ENCODE measurements at places on chromosomes 4 and X. TPM values are rescaled to one million over a fixed set of nuclear protein-coding genes. Genes with fewer than 3 reads are reported as not detected.
A peak's percentile ranks its signal among the peaks of the same experiment; 100 is the strongest.

Gene MAGEA2B
- not detected for total RNA-seq

DNA sequence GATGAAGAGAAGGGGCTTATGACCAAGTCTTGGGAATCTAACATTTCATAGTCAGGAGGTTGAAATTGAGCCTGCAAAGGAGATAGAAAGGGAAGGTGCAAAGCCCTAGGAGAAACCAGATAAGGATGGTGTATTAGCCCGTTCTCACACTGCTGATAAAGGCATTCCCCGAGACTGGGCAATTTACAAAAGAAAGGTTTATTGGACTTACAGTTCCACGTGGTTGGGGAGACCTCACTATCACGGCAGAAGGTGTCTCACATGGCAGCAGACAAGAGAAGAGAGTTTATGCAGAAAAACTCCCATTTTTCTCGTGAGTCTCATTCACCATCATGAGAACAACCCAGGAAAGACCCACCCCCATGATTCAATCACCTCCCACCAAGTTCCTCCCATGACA, 129.5 kb upstream of the LNX1 start:
- H3K4me3 ChIP-seq = no peak overlapping the region
- H3K36me3 ChIP-seq = no peaks in the 10 kb centered on the region
- H3K4me1 ChIP-seq = no peaks in the 10 kb centered on the region
- no peak for DNase-seq

DNA sequence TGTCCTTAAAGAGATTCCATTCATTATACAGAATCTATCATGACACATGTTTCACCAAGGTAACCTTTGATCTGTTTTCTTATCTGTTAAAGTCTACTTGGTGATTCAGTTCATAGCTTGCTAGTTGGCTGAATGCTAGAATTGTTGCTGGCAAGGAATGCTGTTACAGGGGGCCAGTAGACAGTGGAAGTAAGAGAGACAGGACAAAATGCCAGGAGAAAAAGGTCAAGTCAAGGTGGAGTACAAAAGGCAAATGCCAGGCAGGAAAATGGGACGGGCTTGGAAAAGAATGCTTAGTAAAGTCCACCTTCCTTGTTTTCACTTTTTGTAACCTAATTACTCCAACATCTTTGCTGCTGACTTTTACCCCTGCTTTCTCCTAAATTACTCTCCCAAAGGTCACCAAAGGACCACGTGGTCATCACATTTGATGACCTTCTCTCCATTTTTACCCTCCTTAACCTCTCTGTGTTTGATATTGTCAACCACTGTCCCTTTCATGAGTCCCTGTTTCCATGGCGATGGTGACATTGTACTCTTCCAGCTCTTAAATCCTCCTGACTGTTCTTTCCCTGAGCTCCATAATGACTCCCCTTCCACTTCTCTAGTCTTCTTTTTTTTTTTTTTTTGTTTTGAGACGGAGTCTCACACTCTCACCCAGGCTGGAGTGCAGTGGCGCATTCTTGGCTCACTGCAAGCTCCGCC, 24.5 kb upstream of the TAPT1 start:
- H3K4me1 ChIP-seq = peaks cover 8% of the 10 kb centered on the region
- H3K36me3 ChIP-seq = peaks cover 33% of the 10 kb centered on the region
- no peaks in the 10 kb centered on the region for H3K27me3 ChIP-seq

DNA sequence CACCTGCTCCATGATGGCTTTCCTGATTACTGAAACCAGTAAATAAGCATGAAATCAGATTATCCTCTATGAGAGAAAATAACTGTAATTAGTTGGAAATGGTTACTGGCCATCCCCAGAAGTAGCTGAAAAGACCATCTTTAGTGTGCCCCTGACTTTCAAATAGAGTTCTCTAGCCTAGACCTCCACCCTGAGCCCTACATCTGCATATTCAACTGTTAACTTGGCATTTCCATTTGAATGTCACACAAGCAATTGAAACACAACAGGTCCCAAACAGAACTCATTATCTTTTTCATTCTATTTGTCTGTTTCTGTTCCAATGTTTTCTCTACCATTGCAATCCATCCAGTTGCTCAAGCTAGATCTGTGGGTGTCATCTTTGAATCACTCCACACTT, 952.3 kb downstream of the RPA4 start:
- H3K27me3 ChIP-seq = no peaks in the 10 kb centered on the region
- H3K27ac ChIP-seq = no peak overlapping the region
- H3K4me3 ChIP-seq = no peak overlapping the region
- DNase-seq = no peak
- H3K4me1 ChIP-seq = no peaks in the 10 kb centered on the region

Gene AFP
- not detected for total RNA-seq

GRCh38 chr4:13920901-13921300, 293.4 kb upstream of the BOD1L1 start:
- no peaks in the 10 kb centered on the region for H3K36me3 ChIP-seq
- H3K4me3 ChIP-seq = no peak overlapping the region
- no peaks in the 10 kb centered on the region for H3K4me1 ChIP-seq
- H3K27me3 ChIP-seq = no peaks in the 10 kb centered on the region
- no peak overlapping the region for H3K27ac ChIP-seq

DNA sequence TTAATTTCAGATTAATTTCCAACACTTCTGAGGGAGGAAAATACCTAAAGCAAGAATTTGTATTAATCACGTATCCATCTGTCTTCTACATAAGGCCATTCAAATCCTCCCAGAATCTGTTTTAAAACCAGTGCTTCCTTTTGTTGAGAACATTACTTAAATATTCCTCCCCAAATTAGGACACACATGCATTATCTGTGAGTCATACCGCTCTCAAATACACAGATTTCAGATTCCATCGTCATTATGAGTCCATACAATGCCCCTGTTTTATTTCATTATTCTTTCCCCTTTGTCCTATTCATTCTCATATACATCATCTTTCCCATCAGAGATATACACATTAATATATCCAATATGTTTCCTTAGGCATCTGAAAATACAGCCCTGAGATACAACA, 57.3 kb upstream of the PRSS12 start:
- no peak overlapping the region for H3K4me3 ChIP-seq
- DNase-seq = no peak
- H3K36me3 ChIP-seq = no peaks in the 10 kb centered on the region
- H3K4me1 ChIP-seq = no peaks in the 10 kb centered on the region
- H3K27me3 ChIP-seq = peaks cover 6% of the 10 kb centered on the region

Gene PRDM8
- total RNA-seq = 3.2 TPM

Gene C4orf36
- not detected for total RNA-seq

GRCh38 chr4:12778706-12779105, 705.4 kb downstream of the RAB28 start:
- no peak for DNase-seq
- no peaks in the 10 kb centered on the region for H3K4me1 ChIP-seq
- H3K27ac ChIP-seq = no peak overlapping the region
- H3K36me3 ChIP-seq = no peaks in the 10 kb centered on the region
- H3K4me3 ChIP-seq = no peak overlapping the region
- no peaks in the 10 kb centered on the region for H3K27me3 ChIP-seq

- peaks cover 15% of the 10 kb centered on the region for H3K27me3 ChIP-seq
- peaks cover 8% of the 10 kb centered on the region for H3K4me1 ChIP-seq
- H3K27ac ChIP-seq = no peak overlapping the region
- no peak for DNase-seq
- no peak overlapping the region for H3K4me3 ChIP-seq
- H3K36me3 ChIP-seq = no peaks in the 10 kb centered on the region
Measured at GRCh38 chr4:26124753-26125321, 196.0 kb upstream of the RBPJ start.

GRCh38 chr4:120718979-120719566, 203.5 kb downstream of the PRDM5 start:
- peak; percentile 41 for DNase-seq
- H3K27ac ChIP-seq = no peak overlapping the region
- H3K27me3 ChIP-seq = peaks cover 1% of the 10 kb centered on the region
- no peaks in the 10 kb centered on the region for H3K4me1 ChIP-seq
- no peaks in the 10 kb centered on the region for H3K36me3 ChIP-seq
- H3K4me3 ChIP-seq = no peak overlapping the region

Gene PRRG1
- total RNA-seq = not detected

GRCh38 chr4:183249854-183250253, 70.2 kb downstream of the CLDN22 start:
- no peaks in the 10 kb centered on the region for H3K27me3 ChIP-seq
- no peaks in the 10 kb centered on the region for H3K36me3 ChIP-seq
- no peak overlapping the region for H3K4me3 ChIP-seq
- no peak overlapping the region for H3K27ac ChIP-seq

Gene DMRTC1B
- total RNA-seq = not detected

Gene PHKA2
- total RNA-seq = 26.1 TPM

DNA sequence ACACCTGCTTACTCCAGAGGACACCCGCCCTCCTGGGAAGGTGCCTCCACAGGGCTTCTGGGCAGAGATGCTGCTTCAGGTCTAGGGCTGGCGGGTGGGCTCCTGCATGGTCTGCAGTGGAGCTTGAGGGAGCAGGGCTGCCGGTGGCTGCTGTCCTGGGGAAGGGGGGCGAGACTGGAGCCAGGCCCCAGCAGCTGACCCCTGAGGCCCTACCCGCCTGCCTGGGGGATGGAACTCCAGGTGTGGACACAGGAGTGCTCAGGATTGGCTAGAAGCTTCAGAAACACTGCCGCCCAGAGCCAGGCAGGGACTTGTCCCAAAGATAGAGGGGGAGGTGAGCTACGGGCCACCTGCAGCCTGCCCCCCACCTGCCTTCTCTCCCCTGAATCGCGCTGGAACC, 33.0 kb upstream of the ADRA2C start:
- H3K27ac ChIP-seq = no peak overlapping the region
- H3K4me3 ChIP-seq = no peak overlapping the region
- no peak for DNase-seq
- no peaks in the 10 kb centered on the region for H3K4me1 ChIP-seq
- H3K27me3 ChIP-seq = peaks cover 7% of the 10 kb centered on the region

Gene DIAPH2
- total RNA-seq = 8.1 TPM

Gene LRP2BP
- total RNA-seq = 1.2 TPM

DNA sequence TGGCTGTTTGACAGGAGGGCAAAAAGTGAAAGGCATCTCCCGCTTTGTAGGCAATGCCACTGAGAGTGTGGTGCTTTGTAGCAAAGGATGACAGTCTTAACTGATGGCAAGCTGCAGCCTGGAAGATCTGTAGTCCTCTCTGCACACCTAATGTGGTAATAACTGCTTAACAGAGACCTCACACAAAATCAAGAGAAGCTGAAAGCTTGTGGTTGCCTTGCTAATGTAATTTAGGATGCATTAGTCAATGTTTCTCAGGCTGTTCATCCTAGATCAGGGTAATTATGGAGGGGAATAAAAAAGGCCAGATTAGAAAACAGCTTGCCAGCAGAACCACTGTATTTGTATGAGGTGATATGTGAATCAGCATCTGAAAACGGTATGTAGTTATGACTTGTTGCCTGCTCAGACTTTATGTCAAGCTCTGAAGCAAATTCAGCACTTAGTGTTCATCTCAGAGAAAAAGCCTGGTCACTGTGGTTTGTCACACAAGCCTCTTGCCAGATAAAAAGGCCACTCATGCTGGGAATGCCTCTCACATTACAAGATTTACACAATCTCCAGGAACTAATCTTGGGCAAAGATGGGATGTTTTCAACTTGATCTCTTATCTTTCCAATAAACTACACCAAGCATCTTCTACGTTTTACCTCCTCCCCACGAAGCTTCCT, 130.8 kb downstream of the ENOX2 start:
- peaks cover 2% of the 10 kb centered on the region for H3K36me3 ChIP-seq
- DNase-seq = no peak
- no peak overlapping the region for H3K4me3 ChIP-seq
- no peak overlapping the region for H3K27ac ChIP-seq

GRCh38 chr4:77204621-77205020, 47.6 kb downstream of the CCNG2 start:
- H3K4me3 ChIP-seq = no peak overlapping the region
- H3K36me3 ChIP-seq = no peaks in the 10 kb centered on the region
- H3K27ac ChIP-seq = no peak overlapping the region
- peaks cover 13% of the 10 kb centered on the region for H3K4me1 ChIP-seq
- H3K27me3 ChIP-seq = peaks cover 2% of the 10 kb centered on the region

Gene TMPRSS11B
- not detected for total RNA-seq

DNA sequence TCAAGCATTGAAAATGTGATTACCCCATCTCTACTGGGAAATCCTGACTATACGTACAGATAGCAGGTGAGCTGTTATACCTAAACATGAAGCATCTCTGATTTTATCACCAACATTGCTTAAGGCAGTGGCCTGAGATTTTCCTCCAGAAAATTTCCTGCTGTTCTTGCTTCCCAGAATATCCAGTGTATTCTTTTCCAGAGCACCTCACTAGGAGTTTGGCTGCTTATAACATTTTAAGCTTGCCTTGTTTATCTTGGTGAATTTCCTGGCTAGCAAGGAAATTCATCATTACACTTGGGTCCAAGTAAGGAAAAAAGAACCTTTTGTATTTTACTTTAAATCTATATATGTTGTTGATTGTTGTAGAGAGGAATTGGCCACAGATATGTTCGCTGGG, 73.0 kb upstream of the CLCN4 start:
- peaks cover 50% of the 10 kb centered on the region for H3K4me1 ChIP-seq
- H3K27ac ChIP-seq = no peak overlapping the region
- H3K36me3 ChIP-seq = peaks cover 11% of the 10 kb centered on the region
- no peak for DNase-seq
- H3K4me3 ChIP-seq = no peak overlapping the region
- no peaks in the 10 kb centered on the region for H3K27me3 ChIP-seq

Gene CYSLTR1
- 0.45 TPM for total RNA-seq

DNA sequence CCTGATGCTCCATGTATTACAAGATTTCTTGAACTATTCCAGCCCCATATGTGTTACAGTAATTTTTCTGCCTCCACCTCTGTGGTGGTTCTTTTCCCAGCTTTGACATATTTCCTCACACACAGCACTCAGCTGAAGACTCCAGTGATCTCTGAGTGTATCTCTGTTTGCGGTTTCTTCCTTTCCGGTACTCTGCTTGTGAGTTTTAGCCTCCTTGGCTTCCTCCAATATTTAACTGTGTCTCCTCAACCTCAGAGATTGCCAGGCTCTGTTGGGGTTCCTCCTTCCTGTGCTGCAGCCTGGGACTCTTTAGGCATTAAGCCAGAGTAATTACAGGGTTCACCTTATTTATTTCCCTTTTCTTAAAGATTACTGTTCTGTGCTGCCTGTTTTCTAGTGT, 73.2 kb downstream of the NFKB1 start:
- peaks cover 68% of the 10 kb centered on the region for H3K4me1 ChIP-seq
- no peak overlapping the region for H3K4me3 ChIP-seq
- no peak for DNase-seq

- DNase-seq = no peak
- H3K4me3 ChIP-seq = no peak overlapping the region
- no peak overlapping the region for H3K27ac ChIP-seq
- H3K27me3 ChIP-seq = no peaks in the 10 kb centered on the region
- no peaks in the 10 kb centered on the region for H3K36me3 ChIP-seq
Measured at GRCh38 chr4:2251795-2252529, 9.9 kb downstream of the MXD4 start.

Gene TMEM156
- total RNA-seq = 11.7 TPM

DNA sequence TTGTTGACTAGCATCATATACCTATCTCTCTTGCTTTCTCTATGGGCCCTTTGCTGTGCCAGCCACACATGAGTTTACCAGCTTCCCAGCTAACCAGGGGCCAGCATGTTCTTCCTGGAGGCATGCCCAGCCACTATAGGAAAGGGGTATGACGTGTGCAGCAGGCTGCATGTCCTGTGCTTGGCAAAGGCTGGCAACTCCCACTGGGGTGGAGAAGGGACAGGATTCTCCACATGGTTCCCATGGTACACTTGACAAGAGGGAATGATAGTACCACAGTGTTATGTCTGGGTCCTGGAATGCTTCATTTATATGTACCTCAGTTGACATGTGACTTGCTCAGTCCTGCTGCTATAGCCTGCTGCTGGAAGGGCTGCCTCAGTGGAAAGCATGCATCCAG, 78.8 kb downstream of the TMEM164 start:
- DNase-seq = no peak
- H3K27ac ChIP-seq = no peak overlapping the region
- H3K4me3 ChIP-seq = no peak overlapping the region
- peaks cover 6% of the 10 kb centered on the region for H3K36me3 ChIP-seq
- no peaks in the 10 kb centered on the region for H3K27me3 ChIP-seq

Measured in activated CD8-positive, alpha-beta T cell treated with anti-CD3 and anti-CD28 coated beads for 36 hours (primary cell).